Activated CD4-positive, CD25-positive, alpha-beta regulatory T cell (primary cell): ENCODE measurements at places on chromosomes 16 and 17.

GRCh38 chr16:24855678-24856077 lies 9.9 kb downstream of the SLC5A11 start:
- no peak for DNase-seq

GRCh38 chr17:14732211-14732610 lies 431.3 kb downstream of the HS3ST3B1 start:
- no peak for DNase-seq

DNA sequence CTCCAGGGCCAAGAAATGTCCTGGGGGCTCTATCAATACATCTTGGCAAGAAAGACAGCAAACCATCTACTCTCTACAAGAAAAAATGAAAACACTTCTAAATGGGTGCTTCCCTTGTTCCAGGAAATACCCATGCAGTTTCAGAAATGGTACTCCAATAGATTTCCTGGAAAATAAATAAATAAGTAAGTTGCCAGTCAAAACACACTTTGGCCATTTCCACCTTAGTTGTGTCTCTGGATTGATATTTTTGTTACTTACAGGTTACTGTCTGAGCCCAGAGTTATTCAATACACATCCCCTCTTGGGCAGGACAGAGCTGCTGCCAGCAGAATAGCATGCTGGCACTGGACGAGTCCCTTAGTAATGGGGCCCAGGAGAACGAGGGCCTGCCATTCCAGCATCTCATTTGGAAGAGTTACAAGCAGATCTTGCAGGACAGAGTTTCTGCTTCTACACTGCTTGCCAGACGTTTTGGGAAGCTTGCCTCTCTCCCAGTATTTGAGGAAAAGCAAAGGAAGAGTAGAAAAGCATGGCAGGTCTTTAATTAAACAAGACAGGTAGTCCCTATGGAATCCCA lies 100.5 kb downstream of the SMG6 start:
- no peak for DNase-seq

- DNase-seq, result no peak
These were observed 37.1 kb upstream of the ADCY7 start for GRCh38 chr16:50229149-50229726.

DNA sequence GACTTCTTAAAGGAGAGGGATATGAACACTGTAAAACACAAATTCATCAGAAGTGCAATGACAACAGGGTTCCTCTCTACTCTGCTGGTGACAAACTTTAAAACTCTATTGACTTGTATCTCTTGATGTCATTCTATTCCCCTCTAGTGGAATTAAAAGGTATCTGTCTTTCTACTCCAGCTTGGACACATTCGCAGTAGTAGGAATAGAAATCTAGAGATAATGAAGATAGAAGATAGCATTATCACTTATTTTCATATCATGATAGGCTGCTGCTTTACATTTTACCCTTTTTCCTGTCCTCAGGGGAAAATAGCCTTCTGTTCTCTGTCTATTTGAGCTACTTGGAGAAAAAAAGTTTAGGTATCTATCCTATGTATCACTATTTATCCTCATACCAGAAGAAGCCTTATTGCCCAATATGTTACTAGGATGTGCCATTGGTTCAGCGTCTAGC lies 209.6 kb upstream of the CACNG5 start:
- DNase-seq, result no peak

DNA sequence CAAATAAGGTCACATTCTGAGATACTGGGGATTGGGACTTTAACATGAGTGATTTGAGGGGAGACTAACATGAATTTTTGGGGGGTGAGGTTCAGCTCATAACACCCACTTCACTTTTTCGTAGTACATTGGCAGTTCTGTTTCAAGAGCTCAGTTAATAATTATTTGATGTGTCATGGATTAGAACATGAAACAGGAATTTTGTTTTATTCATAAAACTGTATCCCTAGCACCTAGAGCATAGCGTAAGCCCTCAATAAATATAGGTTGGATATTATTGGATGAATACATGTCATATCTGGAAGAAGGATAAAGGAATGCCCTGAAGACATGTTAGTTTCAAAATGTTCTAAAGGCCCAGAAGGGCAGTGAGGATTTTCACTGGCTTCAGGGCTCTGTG lies 119.8 kb downstream of the PRKCA start:
- DNase-seq, result no peak

DNA sequence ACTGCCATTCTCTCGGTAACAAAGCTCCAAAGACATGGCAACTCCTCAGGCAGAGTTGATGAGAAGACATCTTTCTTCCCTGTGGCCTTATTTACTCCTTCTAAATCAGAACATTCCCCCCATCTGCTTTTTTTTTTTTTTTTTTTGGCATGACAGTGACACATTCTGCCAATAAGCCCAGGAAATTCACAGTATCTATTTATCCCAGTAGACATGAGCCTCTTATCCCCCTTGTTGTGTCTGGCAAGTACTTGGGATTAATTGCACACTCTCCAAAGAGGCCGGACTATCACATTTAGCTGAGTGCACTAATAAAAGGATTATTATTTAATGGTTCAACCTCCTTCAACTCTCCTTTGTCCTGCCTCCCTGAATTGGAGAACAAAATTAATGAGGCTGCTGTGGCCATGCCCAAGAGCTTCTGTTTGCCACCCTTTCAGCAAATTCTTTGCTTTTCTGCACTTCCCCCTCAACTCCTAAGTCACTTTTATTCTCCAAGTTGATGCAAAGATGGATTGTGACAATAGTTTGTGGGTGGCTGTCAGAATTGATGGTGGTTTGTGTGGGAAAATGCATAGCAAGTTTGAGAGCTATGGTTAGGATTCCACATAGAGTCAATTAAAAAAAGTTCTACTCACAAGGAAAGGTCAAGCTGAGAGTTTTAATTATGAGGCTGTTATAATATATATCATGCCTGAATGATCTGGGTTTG lies 47.2 kb downstream of the GPR139 start:
- DNase-seq, result no peak

GRCh38 chr17:48484256-48484655 lies 46.6 kb downstream of the HOXB1 start:
- no peak for DNase-seq

- no peak for DNase-seq
These were observed 702.6 kb upstream of the CDH8 start for GRCh38 chr16:62738666-62739460.

DNA sequence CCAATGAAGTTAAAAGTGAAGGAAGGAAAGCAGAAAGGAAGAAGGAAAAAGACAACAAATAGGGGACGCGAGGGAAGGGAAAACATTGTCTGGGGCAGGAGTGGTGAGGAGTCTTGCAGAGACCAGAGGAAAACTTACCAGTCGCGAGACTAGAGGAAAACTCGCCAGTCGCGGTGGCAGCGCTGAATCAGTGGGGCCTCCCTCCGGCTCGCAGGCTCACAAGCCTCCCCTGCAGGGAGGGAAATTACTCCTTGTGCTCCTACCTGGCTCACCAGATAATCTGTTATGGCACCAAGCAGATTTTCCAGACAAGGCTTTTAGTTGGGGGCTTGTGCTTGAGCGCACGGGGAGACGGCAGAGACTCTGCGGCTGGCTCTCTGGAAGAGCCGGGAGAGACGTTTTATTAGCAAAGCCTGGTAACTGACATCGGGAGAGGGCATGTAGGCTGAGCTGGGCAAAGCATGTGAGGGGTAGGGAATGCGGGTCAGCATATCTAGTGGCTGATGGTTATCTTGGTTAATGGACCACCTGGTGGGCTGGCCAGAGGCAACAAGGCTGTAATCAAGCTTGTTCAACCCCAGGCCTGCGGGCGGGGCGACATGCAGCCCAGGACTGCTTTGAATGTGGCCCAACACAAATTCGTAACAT lies 37.1 kb downstream of the LCMT1 start:
- no peak for DNase-seq

DNA sequence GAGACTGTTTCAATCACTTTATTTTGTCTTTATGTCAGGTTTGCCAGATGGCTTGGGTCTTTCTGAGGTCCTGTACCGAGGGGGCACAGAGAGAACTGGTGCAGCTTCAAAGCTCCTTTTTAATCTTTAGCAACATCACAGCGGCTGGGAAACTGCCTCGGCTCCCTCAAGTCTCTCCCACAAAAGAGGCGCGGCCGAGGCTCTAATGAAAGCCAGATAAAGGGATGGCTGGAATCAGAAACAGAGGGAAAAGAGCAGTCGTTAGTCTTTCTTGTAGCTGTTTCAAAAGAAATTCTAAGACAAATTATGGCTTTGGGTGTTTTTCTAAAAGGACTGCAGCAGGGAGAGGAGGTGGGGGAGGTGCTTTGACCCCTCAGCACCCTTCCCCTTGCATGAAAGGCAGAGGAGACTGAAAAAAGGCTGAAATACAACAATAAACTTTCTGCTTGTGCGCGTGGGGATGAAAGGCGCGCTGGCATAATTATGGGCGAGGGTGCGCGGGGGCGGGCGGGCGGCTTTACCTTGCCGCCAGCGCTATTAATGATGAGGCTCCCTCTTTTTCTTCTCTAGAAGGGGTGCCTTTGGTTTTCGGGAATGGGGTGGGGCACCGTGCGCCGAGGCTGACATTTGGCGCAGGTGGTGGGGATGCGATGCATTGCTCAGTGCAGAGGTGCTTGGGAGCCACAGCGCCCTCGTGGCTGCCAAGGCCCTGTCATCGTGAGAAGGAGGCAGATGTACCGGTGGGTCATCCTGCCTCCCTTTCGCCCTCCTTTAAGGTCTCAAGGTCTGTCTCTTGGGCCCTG lies 22.3 kb upstream of the BRD7 start:
- no peak for DNase-seq

- DNase-seq, result no peak
These were observed 13.5 kb upstream of the CACNG4 start for GRCh38 chr17:66950886-66951604.

DNA sequence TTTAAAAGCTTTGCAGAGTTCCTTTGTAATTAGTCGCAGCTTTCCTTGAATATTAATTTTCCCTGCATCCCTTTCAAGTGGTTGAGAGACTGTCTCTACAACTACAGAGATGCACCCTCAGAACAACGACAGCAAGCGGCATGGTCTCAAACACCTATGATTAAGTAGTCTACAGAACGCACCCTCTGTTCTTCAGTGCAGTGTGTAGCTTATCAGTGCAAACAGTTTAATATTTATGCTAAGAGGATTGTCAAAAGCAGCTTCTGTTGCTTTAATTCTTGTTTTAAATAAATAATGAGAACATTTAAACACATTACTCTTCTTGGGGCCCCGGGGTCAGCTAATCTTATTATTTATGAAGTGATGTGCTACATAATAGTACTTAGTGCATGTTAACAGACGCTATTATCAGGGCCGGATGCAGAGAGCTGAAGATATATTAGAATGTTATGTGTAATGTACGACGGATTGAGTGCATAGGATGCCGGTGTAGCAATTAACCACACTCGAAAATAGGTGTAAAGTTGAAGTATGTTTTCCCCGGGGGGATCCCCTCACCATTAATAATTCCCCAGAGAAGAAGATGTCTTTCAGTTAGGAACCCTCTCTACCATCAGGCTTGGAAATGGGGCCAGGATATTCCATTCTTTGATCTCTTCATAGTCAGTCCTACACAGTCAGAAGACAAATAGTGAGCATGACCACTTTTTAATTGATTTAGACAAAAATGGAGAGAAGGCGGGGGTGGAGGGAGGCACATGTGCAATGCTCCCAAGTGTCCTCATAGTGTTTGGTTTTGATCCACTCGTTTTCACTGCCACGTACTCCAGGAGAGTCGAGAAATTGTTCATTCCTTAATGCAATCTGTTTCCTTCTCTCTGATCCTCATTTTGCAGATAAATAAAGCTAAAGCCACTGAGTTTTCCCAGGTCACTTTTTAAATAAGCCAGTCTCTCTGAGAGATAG lies 176.3 kb downstream of the IRX3 start:
- DNase-seq, result no peak

- DNase-seq, result no peak
These were observed 20.0 kb upstream of the TBX2 start for GRCh38 chr17:61379457-61380216.

- no peak for DNase-seq
These were observed 129.9 kb downstream of the RAP1GAP2 start for GRCh38 chr17:2926019-2926650.

DNA sequence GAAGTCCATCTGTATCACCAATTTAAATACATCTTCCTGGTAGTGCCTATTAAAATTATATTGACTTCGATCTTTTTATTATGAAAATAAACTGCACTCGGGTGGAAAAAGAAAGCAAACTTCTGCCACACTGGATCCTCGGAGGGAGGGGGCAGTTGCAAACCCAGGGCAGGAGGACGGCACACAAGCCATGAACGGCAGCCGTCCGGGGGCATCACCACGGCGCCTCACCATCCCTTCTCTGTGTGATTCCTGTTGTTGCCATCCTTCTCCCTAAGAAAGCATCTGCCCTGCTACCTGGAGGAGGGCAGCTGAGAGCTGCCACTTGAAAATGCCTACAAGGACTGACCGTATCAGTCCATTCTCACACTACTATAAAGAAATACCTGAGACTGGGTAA lies 53.9 kb upstream of the ENPP7 start:
- DNase-seq, result no peak

GRCh38 chr16:48629016-48629415 lies 19.0 kb upstream of the N4BP1 start:
- no peak for DNase-seq

GRCh38 chr17:199806-200545 lies 18.5 kb upstream of the DOC2B start:
- DNase-seq, result no peak

DNA sequence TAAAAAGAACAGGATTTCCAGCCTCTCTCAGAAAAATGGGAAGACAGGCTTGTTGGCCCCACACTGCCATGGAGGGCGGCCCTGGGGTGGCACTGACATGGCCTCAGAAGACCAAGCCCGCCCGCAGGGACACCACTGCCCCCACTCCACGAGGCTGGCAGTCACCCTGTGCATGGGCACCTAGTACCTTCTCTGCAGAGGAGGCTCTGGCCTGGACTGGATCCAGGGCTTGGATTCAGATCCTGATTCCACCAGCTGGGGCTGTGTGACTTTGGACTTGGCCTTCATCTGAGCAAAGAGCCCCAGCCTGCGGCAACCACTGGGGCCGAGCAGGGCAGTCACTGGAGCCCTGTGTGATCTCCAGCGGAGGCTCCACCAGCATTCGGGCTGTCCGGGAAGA lies 16.8 kb upstream of the FASN start:
- DNase-seq, result no peak

GRCh38 chr17:50056217-50056960 lies 479 bp downstream of the ITGA3 start:
- DNase-seq, result peak; percentile 38

DNA sequence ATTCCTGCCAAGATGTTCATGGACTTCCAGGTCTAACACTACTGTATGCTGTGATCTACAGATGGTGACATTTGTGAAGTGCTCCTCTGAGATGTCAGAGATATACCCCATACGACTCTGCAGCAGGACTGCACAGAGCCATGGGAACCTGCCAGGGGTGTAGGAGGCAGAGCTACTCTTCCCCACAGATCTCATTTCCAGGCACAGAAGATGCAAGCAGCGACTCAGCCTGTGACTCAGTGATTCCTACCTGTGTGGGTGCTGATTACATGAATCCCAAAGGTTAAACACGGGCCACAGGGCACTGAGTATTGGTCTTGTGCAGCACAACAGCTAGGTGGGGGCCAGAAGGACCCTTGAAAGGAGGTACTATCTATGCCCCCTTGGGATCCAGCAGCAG lies 137.0 kb upstream of the SOX9 start:
- DNase-seq, result no peak

GRCh38 chr17:32755045-32755805 lies 121.7 kb downstream of the MYO1D start:
- DNase-seq, result no peak

GRCh38 chr16:89958068-89958467 lies 9.5 kb downstream of the DEF8 start:
- no peak for DNase-seq
